Brain microvascular endothelial cell (primary cell): ENCODE measurements at places on chromosomes 6 and 20.

GRCh38 chr6:126300126-126300525, 39.8 kb upstream of the CENPW start:
- no peak for DNase-seq

- no peak for DNase-seq
Measured at GRCh38 chr6:46628976-46629375, 23.6 kb downstream of the CYP39A1 start.

DNA sequence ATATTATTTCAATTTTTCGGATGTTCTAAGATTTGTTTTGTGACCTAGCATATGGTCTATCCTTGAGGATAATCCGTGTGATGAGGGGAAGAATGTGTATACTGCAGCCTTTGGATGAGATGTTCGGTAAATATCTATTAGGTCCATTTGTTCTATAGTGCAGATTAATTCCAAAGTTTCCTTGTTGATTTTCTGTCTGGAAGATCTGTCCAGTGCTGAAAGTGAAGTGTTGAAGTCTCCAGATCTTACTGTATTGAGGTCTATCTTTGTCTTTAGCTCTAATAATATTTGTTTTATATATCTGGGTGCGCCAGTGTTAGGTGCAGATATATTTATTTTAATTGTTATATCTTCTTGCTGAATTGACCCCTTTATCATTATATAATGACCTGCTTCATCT, 32.2 kb upstream of the SNAP91 start:
- DNase-seq: no peak

DNA sequence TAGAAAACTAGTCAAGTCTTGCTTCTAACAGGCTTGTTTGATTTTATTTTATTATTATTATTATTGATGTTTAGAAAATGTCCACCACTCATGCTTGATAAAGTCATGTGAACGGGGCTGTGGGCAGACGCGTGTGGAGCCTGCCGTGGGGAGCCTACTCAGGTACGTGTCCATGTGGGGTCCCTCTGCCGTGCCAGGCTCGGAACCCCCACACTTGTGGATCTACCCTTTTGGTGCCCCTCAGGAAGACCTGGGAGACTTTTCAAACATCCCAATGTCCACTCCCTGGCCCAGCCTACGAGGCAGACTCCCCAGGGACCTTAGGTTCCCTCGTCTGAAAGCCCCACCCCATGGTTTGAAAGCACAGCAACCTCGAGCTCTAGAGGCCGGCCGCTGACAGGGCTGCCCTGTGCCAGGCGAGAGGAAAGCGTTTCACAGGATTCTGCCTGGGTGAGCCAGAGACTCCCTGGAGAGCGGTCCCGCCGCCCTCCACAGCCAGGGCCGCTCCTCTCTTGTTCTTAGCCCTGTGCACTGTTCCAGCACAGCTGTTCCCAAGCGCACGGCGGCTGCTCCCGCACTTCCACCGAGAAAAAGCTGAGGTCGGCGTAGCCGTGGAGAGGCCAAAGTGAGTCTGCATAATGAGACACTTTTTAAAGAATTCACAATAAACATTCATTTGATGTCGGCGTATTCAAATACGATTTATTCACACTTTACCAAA, 249.7 kb downstream of the TTLL2 start:
- DNase-seq: no peak

DNA sequence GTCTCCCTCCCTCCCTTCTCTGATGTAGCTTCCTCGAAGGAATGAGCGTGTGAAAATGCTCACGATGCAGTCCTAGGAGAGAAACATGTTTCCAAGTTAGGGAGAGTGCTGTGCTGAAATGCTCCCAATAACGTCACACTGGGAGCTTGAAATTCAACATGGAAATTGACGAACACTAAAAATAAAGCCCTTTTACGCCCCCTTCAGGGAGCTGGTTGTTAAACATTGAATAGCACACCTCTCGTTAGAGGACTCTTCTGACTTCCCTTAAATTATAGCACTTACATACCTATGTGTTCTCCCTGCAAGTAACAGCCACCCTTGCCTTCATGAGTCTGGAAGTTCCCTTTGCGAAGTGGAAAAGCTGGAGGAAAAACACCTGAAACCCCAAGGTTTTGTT, 88.6 kb downstream of the BFSP1 start:
- DNase-seq: no peak

DNA sequence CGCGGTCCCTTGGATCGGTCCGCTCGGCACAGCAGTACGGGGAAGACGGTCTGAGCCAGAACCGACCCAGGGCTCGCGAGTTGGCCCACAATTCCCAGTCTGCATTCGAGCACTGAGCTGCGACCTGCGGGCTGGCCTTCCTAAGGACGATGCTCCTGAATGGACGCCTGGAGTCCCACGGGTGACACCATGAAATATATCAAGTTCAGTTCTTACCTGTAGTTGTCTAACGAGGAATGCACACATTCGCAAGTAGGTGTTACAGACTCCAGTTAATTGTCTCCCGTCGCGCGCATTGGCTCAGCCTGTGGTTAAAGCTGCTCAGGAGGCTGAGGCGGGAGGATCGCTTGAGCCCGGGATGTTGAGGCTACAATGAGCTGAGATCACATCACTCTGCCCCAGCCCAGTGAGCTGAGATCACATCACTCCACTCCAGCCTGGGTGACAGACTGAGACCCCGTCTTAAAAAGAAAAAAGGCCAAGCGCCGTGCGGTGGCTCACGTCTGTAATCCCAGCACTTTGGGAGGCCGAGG, 802 bp downstream of the PEX7 start:
- DNase-seq: no peak

GRCh38 chr6:81939766-81940165, 187.3 kb upstream of the TENT5A start:
- DNase-seq: no peak

GRCh38 chr6:148074738-148075137, 267.9 kb upstream of the SASH1 start:
- DNase-seq: no peak

GRCh38 chr6:45057711-45058110, 270.4 kb upstream of the RUNX2 start:
- DNase-seq: no peak

- no peak for DNase-seq
Measured at GRCh38 chr20:50446351-50447101, 63.7 kb upstream of the PTPN1 start.

GRCh38 chr20:23923891-23924435, 44.4 kb upstream of the CST5 start:
- no peak for DNase-seq

GRCh38 chr20:12975833-12976608, 32.8 kb upstream of the SPTLC3 start:
- no peak for DNase-seq

GRCh38 chr20:61052776-61053442, 199.2 kb upstream of the CDH4 start:
- no peak for DNase-seq

DNA sequence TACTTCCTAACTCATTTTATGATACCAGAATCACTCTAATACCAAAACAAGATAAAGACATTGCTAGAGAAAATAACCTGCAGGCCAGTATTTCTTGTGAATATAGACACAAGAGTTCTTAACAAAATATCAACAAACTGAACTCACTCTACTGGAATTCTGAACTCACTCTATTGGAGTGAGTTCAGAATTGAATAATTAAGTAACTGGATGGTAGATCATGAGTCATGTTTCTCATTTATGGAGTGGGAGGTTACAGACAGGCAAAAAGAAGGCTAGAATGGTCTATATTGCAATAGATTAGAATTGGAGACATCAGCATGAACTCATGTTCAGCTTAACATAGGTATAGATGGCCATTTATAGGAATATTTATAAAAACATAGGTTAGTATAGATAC, 26.6 kb upstream of the C6orf58 start:
- DNase-seq: no peak

DNA sequence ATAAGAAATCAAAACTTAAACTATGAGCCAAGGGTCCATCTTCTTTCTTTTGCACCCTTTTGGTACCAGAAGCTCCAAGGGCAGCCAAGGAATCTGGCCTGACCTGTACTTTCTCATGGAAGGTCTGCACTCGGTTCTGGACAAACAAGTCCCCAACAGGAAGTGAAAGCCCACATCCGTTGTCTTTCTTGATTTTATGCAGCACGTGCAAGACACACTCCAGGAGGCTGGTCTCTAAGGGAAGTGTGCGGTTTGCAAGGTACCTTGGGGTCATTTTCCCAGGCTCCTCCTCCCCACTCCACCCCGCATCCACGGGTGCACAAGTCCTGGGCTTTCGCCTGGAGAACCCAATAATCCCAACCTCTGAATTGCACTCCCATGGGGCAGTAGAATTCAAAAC, 101.9 kb downstream of the NFATC2 start:
- no peak for DNase-seq

- no peak for DNase-seq
Measured at GRCh38 chr6:138857775-138858174, 61.9 kb downstream of the ECT2L start.

GRCh38 chr6:133203344-133203697, 37.8 kb upstream of the EYA4 start:
- no peak for DNase-seq

GRCh38 chr6:130405549-130405948, 39.7 kb downstream of the TMEM200A start:
- no peak for DNase-seq

GRCh38 chr6:96066376-96066775, 50.6 kb downstream of the FUT9 start:
- no peak for DNase-seq

GRCh38 chr6:169969372-169970099, 218.1 kb downstream of the ERMARD start:
- no peak for DNase-seq

DNA sequence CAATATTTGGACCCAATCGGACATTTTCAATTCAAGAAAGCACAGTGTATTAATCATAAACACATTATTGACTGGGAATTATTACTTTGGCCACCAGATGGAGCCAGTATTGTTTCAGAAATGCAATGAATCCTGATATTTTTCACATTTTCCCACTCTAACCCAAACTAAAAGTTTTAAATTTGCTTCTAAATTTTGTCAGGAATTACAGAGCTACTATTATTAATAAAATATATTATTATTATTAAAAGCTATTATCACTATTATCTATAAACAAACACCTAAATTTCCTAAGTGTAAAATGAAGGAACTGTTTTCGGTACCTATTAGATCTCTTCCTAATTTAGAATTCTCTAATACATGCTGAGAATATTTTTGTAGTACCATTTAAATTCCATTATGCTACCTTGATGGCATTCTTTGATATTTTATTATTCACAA, 245.3 kb downstream of the OGFRL1 start:
- DNase-seq: no peak

GRCh38 chr6:44128020-44128917, 915 bp downstream of the TMEM63B start:
- peak; percentile 30 for DNase-seq

DNA sequence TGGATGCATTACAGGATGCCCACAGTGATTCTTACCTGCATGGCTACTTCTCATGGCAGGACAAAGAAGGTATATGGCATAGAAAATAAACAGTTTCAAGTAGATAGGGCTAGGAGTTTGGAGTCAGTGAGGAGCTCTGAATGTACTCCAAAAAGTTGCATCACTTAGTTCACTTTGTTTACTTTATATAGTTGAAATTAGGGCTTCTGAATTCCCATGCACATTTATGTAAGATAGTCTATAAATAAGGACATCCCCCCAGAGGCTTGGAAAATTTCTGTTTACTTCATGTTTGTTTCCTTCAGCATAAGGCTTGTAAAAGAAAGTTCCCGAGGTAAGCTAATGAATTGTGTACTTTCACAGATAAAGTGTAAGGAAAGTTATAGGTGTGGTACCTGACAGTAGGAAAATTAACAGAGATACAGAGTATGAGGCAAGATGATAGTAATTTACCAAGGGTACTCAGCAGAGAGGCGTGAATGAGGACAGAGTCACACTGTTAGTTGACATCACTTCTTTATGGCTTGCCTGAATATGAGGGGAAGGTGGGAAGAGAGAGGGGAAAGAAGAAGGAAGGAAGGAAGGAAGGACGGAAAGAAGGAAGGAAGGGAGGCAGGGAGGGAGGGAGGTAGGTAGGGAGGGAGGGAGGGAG, 51.1 kb downstream of the ADTRP start:
- no peak for DNase-seq

GRCh38 chr20:25356271-25356933, 34.2 kb downstream of the ABHD12 start:
- no peak for DNase-seq

DNA sequence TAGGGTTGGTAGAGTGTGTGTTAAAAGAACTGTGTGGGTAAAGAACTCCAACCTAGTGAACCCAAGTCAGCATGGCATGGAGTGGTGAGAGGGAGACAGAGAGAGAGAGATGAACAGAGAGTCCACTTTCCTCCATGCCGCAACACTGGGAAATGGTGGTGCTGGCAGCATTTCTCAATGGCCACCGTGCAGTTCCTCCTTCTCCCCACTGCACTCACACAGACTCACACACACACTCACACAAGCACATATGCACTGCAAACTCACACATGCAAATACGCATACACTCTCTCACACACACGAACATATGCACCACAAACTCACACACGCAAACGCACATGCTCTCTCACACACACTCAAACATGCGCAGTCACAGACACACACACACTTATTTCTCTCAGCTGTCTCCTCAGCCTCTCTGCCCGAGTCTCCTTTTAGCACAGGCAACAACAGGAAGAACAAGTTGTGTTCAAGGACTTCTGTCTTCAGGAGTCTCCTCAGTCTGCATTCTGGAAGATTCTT, 66.5 kb upstream of the LY86 start:
- no peak for DNase-seq

- no peak for DNase-seq
Measured at GRCh38 chr6:22366214-22366613, 69.4 kb upstream of the PRL start.

- DNase-seq: no peak
Measured at GRCh38 chr20:42138729-42139128, 520.6 kb upstream of the CHD6 start.

DNA sequence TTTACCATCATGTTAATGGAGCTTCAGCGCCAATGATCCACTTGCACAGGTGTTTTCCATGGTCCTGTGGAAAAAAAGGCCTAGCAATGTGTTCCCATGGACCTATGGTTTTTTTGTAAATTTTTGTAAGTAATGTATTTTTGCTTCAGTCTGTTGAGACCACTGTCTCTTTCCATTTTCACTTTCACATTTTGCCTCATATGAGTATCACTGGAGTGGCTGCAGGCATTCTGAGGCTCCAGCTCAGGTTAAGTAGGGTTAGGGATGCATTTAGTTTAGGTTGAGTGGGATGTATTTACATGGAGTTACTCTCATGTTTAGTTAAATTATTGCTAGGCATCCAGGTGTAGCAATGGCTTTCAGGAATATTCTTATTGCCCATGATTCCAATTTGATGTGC, 19.2 kb upstream of the LMBRD1 start:
- DNase-seq: no peak
